ENCODE measurements at places on chromosomes 2 and 18.

GRCh38 chr18:199214-199613, 40.9 kb downstream of the USP14 start:
- DNase-seq: no peak

GRCh38 chr2:12066116-12066515, 319.7 kb downstream of the LPIN1 start:
- DNase-seq: no peak

GRCh38 chr2:84741182-84741822, 139.6 kb downstream of the TRABD2A start:
- DNase-seq: no peak

DNA sequence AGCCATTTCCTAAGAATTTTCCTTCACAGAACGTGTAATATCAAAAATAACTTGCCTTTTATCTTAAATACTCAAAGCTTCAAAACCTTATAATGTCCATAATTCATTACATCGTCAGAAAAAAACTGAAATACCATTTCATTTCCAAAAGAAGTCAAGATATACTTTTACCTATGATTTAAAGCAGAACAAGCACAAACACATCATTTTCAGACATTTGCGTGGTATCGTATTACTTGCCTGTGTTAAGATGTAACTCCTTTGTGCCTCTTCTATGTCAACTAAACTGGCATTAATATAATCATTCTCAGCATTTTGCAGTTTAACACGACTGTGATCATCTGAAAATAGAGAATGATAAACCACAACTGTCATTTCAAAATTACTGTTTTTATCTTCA, 47.5 kb downstream of the PTPN2 start:
- no peak for DNase-seq
